ENCODE measurements at places on chromosomes 1 and 21.

- ATAC-seq: no peak
These were observed 199.0 kb downstream of the PDE4B start for GRCh38 chr1:65991694-65992093.

- no peak for ATAC-seq
These were observed at the start of gene GUCA2B for GRCh38 chr1:42152907-42153600. TSS of gene GUCA2B (plus strand) at chr1:42153410. CDS start at chr1:42153451, 41 bp downstream.

DNA sequence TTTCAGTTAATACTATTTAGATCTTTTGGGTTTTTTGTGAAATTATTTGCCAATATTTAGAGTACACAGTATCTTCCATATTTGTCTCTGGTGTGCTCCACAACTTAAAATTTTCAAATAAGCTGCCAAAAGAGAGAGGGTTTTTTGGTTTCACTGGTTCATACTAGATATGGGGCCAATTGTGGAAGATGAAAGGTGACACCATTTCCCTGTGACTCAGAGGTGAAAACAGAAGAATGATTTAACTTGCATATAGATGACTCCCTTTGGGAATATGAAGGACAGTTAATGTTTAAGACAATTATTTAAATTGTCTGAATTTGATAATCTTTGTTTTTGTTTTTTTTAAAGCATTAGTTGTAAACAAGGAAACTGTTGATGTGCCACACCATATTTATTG lies 37.5 kb downstream of the IVNS1ABP start:
- ATAC-seq: peak; percentile 67

DNA sequence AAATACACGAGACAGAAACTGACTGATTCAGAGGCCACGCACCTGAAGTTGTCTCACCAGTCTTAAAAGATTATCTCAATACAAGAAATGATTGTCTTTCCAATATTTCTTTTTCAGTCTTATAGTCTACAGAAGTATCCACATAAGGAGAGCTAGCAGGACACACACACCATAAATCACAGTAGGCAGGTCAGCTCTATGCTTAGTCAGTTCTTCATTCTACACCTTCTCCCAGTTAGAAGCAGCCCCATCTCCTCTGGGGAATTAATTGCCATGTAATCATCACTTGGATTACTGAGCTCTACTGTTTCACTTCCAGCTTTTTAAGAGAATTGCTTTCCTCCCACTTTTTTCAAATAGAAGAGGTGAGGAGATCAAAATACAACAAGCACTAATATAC lies 59.6 kb downstream of the SMYD3 start:
- peak; percentile 92 for ATAC-seq

- no peak for ATAC-seq
These were observed 22.9 kb downstream of the TRIM11 start for GRCh38 chr1:228383773-228384172.

DNA sequence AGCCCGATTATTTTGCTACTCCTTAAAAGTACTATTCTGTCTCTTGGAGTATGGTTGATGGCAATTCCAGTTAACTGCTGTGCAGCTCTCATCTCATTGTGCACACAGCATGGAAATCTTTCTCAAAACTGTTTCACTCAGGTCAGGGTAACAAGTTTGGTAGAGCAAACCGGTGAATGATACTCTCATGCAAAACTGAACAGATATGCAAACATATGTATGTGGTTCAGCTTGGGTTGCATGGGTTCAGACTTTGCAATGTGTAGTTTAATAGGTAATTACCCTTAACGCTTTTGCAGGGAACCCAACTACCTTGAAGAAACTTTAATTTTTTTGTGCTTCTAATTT lies 2.2 kb downstream of the GADD45A start:
- no peak for ATAC-seq

GRCh38 chr1:226793620-226794276 lies 54.7 kb upstream of the ITPKB start:
- no peak for ATAC-seq

DNA sequence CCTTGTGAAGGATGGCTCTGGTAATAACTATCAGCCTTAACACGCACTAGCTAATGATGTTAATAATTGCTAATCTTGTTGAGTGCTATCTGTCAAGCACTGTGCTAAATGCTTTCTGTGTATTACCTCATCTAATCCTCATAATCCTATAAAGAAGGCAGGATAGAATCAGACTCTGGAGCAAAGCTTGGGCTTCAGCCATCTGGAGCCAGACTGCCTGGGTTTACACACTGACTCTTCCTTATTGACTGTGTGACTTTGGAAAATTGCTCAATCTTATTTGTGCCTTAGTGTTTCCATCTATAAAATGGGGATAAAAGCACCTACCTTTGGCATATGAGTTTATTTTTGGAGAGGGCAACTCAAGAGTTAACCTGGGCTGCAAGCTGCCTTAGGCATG lies 216.1 kb downstream of the NUF2 start:
- no peak for ATAC-seq

DNA sequence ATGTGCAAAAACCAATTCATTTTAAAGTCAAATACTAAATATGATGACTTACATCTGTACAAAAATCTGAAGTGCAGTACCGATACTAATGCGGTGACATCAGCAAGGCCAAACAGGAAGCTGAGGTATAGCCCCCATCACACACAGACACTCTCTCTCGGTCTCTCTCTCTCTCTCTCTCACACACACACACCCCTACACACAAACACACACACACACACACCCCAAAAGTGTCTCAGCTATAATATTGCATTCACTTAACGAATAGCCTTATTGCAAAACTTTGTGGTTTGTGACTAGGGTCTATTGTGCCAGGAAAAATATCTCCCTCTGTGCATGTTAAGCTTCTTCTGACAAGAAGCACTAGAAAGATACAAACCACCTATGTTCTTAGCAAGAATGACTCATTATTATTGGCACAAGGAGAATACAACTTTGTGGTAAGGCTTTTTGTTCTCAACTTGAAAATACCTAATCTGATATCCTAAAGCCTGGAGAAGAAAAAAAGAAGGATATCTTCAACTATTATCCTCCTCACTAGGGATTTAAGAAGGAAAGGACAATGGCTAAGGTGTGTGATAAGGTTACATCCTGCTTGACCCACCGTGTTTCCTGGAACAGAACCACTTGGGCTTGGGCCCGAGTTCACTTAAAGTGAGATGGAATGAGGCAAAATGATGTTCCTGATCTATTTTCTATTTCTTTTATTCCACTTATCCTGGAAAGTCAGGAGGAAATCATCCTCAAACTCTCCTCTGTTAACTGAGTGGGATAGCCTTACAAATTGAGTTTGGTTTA lies 107.1 kb downstream of the NIBAN1 start:
- no peak for ATAC-seq

- ATAC-seq: no peak
These were observed 41.0 kb downstream of the DEGS1 start for GRCh38 chr1:224223819-224224714.

GRCh38 chr21:38277501-38278131 lies 20.8 kb downstream of the KCNJ15 start:
- ATAC-seq: peak; percentile 97

DNA sequence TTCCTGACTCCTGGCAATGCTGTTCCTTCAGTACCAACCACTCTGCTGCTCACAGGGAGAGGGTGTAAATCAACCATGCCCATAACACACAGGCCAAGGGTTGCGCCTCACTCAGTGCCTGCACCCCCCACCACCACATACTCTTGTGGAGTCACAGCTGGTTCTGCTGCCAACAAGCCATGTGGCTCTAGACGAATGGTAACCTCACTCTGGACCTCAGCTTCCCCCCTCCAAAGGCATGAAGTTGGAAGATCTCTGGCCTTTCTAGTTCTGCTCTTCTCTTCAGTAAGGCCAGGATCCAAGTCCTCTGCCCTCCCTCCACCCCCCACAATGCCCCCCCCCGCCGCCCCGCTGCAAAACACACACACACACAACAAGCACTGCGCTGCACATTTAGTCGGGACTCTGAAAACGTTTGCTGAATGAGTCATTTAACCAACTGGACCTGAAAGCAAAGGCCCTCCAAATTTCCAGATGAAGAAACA lies 1.7 kb upstream of the GLIS1 start:
- ATAC-seq: no peak

DNA sequence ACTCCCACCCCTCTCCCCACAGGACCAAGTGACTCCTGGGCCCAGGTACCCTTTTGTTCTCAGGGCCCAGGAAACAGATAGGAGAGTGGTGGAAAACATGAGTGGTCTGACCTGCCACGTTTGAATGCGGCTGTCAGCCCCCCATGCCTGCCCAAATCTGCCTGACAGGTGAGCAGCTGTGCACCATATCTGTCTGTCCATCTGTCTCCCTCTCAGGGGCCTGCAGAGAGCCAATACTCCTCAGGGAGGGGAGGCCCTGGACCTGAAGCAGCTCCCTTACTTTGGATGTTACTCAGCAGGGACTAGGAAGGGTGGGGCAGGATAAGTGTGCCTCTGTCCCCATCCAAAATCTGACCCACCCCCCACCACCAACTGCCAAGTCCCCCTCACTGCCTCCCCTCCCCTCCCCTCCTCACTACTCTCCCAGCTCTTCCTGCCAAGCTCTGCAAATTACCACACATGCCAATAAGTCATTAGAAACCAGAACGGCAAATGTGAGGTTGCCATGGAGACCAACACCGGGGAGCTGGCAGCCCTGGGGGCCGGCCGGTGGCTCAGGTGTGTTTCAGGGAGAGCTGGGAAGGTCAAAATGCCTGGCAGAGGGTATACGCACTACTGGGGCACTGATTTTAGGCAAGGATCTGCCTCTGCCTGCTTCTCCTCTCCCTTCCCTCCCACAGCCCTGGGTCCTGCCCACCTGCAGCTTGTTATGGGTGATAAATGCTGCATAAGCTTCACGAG lies 11.5 kb downstream of the LRRN2 start:
- ATAC-seq: no peak

- no peak for ATAC-seq
These were observed 2.0 kb downstream of the SKI start for GRCh38 chr1:2229911-2230731.

DNA sequence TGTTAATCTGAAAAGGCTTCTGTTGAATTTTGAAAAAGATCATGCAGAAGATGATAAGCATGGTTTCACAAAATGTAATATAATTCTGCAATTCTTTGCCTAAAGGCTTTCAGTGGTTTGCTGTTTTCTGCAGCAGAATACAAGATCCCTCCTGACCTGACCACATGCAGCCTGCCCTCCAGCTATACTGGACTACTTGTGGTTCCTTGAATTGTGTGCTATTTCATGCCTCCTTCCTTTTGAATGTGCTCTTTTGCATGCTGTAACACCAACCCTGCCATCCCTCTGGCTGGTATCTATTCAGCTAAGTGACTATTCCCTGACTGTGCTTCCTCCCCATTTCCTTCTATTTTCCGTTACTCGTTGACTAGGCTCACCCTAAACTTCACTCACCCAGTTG lies 55.5 kb downstream of the CACNA1E start:
- peak; percentile 51 for ATAC-seq

GRCh38 chr21:30348506-30348905 lies at the start of gene KRTAP23-1:
TSS of gene KRTAP23-1 (minus strand) at chr21:30348606. CDS start at chr21:30348606, 0 bp downstream.
- no peak for ATAC-seq

DNA sequence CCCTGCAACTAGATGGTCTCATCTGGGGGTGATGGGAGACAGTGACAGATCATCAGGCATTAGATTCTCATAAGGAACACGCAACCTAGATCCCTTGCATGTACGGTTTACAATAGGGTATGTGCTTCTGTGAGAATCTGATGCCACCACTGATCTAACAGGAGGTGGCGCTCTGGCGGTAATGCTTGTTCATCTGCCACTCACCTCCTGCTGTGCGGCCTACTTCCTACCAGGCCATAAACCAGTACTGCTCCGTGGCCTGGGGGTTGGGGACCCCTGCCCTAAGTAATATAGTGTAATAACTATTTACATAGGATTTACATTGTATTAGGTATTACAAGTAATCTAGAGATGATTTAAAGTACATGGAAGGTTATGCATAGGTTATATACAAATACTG lies 134.9 kb downstream of the CLEC20A start:
- ATAC-seq: no peak

DNA sequence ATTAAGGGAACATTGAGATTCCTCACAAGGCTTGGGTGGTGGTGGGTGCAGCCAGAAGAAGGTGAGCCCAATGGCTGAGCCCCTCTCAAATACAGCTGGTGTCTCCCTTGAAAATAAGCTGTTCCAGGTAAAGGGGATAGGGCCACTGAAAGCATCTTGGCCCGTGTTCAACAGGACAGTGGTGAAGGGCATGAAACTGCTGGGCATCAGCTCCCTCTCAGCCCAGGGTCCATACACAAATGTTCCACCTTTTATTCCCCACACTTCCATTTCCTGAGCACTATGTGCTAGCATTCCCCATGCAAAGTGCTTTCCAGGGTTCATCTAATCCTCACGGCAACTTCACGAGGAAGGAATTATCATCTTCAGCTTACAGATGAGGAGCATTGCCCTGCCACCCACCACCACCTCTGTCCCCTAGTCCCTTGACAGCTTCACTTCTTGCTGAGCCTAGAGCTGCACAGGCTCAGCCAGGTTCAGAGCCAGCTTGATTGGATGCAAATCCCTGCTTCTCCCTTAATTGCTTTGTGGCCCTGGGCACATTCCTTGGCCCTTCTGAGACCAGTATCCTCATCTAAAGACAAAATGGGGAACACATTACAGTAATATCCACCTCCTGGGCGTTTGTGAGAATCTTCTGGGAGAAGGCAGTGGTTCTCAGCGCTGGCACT lies 9.6 kb downstream of the TAGLN2 start:
- ATAC-seq: peak; percentile 67

- ATAC-seq: peak; percentile 70
These were observed 61.7 kb downstream of the CASQ2 start for GRCh38 chr1:115706587-115707425.

DNA sequence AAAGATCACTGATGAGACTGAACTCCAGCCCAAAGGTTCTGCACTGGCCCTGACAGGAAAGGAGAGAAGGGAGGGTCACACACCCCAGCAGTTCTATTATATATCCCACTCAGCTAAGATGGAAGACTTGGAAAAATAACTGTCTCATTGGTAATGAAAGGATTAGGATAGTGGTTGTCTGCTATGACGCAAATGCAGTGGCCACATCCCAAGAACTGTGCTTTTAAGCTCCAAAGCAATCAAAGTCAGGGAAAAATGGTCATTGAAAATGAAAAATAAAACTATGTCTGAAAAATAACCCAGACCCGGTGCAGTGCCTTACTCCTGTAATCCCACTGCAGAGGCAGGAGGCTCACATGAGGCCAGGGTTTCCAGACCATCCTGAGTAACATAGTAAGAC lies 31.0 kb downstream of the PSMG1 start:
- no peak for ATAC-seq

GRCh38 chr1:6386371-6386949 lies 7.1 kb downstream of the ACOT7 start:
- no peak for ATAC-seq

- ATAC-seq: no peak
These were observed 32.0 kb downstream of the ACTN2 start for GRCh38 chr1:236718328-236718727.

DNA sequence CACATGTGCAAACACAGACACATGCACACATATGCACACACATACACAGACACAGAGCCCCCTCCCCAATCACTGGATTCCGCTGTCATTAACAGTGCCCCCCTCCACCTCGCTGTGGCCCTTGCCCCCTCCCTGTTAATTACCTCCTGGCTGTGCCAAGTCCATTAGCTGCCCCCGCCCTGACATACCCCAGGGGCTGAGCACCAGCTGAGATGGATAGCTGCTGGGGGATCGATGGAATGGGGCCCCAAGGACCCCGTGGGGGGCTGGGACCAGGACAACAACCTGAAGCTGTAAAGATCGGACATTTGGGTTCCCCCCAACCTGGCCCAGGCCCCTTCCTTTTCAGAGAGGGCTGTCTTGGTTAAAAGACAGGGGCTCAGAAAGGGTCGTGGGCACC lies 9.6 kb upstream of the PEAR1 start:
- ATAC-seq: no peak

GRCh38 chr1:62237950-62238374 lies 43.3 kb downstream of the L1TD1 start:
- ATAC-seq: no peak

- no peak for ATAC-seq
These were observed 65.6 kb upstream of the PLA2G4A start for GRCh38 chr1:186763107-186763506.
